Caki2 (cell line): ENCODE measurements at places on chromosomes 1 and 21. TPM values are rescaled to one million over a fixed set of nuclear protein-coding genes. Genes with fewer than 3 reads are reported as not detected.

- peak; percentile 4 for DNase-seq
These were observed 10.0 kb downstream of the LRRC53 start for GRCh38 chr1:74502432-74502831.

DNA sequence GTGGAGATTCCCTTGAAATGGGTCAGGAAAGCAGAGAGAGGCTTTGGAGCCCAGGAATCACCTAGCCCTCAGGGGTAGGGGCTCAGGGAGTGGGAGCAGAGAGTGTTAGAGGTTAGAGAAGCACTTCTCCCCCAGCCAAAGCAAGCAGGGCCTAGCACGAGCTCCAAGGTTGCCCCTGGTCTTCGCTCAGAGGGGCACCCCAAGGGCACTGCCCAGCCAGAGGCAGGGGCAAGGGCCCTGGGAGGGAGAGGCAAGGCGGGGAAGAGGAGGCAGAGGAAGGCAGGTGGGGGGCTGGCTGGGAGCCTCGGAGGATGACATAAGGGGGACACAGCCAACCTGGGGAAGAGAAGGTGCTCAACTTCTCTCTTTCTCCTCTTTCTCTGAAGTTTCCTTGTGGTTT, 71.9 kb downstream of the CASZ1 start:
- DNase-seq: no peak

- DNase-seq: peak; percentile 29
These were observed 62.7 kb downstream of the CAPN2 start for GRCh38 chr1:223775054-223775453.

GRCh38 chr1:154697710-154698109, 89.7 kb upstream of the ADAR start:
- no peak for DNase-seq

- DNase-seq: peak; percentile 58
These were observed 285.0 kb upstream of the NR5A2 start for GRCh38 chr1:199742547-199742946.

GRCh38 chr1:31207046-31207445, 32.6 kb downstream of the NKAIN1 start:
- DNase-seq: no peak

KLHDC8A gene
- total RNA-seq: not detected in 2 replicates

EFNA1 gene
- 2.5 and 19.2 TPM in 2 replicates for total RNA-seq

TMPRSS15 gene
- total RNA-seq: not detected in 2 replicates

FCMR gene
- not detected in 2 replicates for total RNA-seq
